ENCODE measurements at places on chromosomes 7 and 10.

DNA sequence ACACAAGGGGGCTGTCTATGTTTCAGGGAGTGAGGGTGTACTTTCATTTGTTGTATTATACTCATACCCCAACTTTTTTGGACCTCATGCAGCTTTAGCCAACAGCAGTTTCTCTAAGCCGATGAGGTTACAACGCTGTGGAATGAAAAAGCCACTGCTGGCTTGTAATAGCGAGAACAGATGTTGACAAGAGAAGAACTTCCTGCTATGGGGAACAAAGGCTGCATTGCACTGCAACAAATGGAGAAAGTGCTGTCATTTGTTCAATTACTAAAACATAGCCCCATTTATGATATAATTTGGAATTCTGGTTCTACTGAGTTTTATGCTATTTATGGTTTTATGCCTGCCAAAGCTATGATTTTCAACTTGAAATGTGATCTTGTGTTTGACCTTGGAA, 104.2 kb upstream of the TMEM72 start:
- DNase-seq = no peak

GRCh38 chr7:30700941-30701340, 18.7 kb upstream of the CRHR2 start:
- DNase-seq = no peak

DNA sequence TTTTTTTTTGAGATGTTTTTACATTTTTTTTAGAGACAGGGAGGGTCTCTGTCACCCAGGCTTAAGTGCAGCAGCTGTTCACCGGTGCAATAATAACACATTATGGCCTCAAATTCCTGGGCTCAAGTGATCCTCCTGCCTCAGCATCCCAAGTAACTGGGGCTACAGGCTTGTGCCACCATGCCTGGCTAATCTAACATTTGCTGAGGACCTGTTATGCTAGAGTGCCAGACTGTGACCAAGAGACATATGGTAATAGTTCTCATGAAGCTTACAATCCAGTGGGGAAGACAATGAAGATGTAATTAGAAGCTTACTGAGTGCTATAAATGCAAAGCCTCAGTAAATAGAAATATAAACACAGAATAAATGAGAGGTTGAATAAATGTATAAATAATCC, 17.6 kb upstream of the ORC5 start:
- no peak for DNase-seq

DNA sequence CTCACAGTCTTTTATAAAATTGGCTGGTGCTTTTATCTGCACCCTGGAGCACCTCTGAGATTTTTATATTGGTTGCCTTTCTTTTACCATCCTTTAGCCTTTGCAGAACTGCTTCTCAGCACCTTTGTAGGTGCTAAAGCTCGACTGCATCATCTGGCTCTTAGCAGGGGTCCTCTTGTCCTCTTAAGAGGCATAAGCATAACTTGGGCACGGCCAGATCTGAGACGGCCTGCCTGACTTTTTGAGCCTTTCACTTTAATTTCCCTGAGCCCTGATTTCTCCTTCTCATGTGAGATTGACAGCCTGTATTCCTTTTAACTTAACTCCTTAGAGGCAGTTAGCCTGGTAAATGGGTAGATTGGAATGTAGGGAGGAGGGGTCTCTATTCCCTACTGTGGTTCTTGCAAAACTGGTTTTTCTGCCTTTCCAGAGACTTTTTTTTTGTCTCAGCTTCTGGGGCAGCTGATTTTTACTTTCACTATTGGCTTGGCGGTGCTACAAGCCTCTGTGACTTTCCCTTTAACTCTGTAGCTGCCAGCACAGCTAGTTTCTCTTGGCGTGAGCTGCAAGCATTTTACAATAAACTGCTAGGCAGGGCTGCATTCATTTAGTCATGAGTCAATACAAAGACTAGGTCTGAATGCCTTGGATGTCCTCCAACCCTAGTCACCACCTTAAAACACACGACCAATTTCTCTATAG, 24.0 kb downstream of the ZPBP start:
- no peak for DNase-seq

DNA sequence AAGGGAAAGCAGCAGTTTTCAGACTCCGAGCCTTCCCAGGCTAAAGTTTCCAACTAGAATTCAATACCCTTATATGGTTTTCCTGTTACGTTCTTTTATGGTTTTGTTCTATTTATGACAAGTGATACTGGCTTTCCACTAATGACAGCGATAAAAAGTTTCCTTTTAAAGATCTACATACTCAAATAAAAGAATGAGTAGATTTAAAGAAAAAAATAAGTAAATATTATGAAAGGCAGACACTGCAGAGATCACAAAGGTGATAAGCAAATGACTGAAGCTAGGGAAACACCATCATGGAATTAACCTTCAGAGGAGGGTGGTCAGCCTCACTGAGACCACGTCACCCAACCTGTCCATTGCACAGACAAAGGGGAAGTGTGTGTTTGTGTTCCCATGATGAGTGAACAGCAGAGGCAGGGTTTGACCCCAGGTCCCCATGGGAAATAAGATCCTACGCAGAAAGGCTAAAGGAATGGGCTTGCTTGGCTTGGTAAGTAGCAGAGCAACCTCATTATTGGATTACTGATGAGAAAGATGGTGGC, 4.0 kb downstream of the VSIR start:
- no peak for DNase-seq

DNA sequence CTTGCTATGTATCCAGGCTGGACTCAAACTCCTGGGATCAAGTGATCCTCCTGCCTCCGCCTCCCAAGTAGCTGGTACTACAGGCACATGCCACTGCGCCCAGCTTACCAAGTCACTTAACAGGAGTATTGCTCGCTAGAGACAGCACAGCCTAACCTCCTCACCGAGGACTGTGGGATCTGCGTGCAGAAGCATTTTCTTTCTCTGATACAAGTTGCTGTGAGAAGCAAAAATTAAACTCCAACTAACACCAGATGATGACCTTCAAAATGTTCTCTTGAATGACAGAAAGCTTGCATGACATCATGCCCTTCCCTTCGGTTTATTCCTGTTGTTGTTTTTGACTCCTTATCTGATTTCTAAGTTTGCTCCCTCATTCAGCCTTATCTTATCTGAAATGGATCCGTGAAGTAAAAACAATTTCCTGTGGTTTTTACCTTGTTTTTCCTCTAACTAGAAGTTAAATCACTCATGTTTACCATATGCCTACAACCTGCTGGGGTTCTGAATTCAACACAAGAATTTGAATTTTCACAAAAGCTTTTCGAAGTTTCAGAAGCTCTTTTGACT, 94.4 kb upstream of the KIF5B start:
- DNase-seq = no peak

GRCh38 chr10:9719246-9719645, 1298.4 kb upstream of the CELF2 start:
- DNase-seq = no peak

- no peak for DNase-seq
Measured at GRCh38 chr7:12596225-12596790, 25.8 kb downstream of the SCIN start.

DNA sequence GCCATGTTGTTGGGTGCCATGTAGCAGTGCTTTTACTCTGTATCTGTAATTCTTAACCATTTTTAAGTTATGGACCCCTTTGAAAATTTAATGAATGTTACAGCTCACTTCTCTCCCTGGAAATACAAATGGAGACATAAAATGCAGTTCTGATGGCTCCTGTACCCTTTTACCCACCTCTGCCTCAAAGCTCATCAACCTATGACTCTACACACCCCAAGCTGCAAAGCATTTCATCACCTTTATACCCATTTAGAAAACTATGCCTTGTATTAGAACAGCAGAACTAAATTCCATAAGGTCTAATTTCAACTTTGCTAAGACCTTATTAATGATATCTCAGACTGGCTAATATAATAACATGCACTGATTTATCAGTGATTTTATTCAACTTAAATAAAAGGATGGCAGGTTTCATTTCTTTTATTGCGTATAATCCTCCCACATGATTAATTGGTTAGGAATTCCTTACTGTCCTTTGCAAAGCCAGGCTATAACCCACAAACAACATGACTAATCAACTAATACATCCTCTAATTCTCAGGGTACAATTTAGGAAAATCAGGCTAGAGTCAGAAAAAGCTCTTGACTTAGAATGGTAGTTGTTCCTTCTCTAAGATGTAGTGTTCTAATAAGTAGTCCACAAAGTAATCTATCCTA, 68.1 kb downstream of the CPEB3 start:
- no peak for DNase-seq

GRCh38 chr7:107995184-107996071, 7.5 kb downstream of the LAMB1 start:
- no peak for DNase-seq

GRCh38 chr10:110919971-110920881, 822 bp downstream of the SHOC2 start:
- DNase-seq = no peak

GRCh38 chr7:84949501-84949900, 237.4 kb downstream of the SEMA3D start:
- no peak for DNase-seq

- no peak for DNase-seq
Measured at GRCh38 chr10:44947371-44948152, 12.0 kb upstream of the RASSF4 start.

DNA sequence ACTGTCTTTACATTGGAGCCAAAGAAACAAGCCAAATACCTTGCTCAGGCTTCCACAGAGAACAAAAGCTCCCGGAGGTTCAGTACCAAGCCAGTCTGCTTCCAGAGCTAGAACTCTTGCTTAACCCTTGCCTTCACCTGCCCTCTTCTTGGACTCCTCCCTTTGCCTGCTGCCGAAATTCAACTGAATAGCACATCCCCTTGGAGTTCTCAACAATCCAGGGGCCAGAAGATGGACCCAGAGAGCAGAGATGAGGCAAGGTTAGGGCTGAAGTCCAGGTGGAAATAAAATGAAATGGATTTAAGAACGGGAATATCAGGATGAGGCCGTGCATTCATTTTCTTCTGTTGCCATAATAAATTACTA, 876 bp upstream of the PIK3AP1 start:
- DNase-seq = no peak

- DNase-seq = peak; percentile 18
Measured at GRCh38 chr10:92689663-92690210, at the start of gene HHEX. Gene HHEX (plus strand): TSS chr10:92689955. CDS start chr10:92689987, 32 bp downstream.

GRCh38 chr7:41298409-41298808, 404.5 kb downstream of the INHBA start:
- no peak for DNase-seq

- no peak for DNase-seq
Measured at GRCh38 chr7:103317009-103317408, 19.8 kb downstream of the PMPCB start.

- no peak for DNase-seq
Measured at GRCh38 chr7:66198956-66199355, 6.2 kb upstream of the TPST1 start.

DNA sequence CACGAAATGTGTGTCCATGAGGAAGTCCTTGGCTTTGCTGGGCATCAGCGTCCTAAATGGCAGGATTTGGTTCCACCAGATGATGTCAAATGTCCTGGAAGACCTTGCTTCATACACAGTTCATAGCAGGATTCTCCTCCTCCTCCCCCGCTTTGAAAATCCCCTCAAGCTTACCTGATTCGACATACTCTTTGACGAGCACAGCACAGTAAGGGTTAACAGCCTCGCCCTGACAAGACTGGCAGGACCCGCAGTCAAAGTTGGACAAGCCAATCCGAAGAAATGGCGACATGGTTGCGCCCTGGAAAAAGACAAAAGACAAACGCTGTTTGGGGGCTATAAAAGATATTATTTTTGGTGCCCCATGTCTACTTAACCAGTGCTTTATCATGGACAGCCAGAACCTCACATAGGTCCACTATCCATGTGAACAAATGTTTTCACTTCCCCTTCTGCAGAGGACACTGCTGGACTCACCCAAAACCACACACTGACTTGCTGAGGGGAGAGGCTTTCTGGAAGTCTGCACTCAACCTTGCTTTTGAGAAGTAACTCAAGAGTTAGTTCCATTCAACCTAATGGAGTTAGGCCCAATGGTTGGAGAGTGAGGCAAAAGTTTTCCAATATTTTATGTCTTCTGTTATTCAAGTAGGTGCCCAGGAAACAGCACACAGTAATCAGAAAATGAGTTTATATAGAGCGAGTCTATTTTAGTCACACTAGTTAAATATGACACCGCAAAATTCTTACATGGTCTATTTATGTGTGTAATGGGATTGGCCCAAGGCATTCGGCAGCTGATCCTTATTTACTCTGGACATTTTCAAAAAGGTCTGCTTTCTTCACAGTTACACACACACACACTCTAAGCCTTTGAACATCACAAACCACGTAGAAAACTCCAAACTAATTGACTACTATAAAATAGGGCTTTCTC, 65.0 kb downstream of the PRKCQ start:
- DNase-seq = no peak

DNA sequence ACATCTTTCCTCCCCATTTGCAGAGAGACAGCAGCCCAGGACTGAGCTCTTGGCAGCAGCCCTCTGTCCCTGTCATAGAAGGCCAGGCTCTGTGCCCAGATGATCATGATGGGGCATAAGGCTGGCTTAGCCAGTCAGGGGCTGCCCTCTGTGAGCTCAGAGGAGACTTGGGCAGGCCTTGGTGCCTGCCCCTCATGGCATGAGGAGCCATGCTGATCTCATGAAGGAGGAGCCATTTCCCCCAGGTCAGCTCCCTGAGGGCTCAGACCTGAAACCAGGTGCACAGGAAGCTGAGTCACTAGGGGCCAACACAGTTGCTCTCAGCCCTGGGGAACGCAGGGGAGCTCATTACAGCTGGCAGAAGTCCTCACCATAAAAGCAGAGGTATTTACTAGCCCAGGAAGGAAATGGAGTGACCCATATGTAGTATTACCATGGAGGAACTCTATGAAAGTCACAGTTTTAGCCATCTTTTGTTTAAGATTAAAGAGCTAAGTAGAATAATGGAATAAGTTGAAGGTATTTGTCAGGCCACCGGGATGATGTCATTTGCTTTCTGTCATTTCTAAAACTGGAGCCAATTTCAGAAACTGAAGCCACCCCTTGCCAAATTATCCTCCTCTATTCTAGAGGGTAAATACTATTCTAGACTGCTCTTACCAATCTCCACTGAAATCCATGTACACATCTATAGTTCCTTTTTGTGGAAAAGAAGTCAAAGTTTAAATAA, 362.4 kb upstream of the ZNF32 start:
- no peak for DNase-seq

DNA sequence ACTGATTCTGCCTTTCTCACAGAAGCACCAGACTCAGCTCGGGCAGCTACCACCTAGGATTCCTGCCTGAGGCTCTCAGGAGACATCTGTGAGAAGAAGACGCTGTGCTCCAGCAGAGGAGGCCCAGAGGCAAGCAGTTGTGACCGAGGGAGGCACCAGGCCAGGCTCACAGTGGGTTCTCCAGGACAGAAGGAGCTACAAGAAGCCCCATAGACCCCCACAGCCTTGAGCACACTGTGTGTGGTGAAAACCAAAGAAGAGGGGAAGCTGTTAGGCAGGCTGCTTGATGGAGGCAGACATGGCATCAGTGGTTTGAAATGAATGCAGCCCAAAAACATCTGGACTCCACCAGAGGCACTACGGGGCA, 198.8 kb downstream of the GRID1 start:
- no peak for DNase-seq

GRCh38 chr7:103810112-103810744, 179.2 kb downstream of the RELN start:
- DNase-seq = no peak

DNA sequence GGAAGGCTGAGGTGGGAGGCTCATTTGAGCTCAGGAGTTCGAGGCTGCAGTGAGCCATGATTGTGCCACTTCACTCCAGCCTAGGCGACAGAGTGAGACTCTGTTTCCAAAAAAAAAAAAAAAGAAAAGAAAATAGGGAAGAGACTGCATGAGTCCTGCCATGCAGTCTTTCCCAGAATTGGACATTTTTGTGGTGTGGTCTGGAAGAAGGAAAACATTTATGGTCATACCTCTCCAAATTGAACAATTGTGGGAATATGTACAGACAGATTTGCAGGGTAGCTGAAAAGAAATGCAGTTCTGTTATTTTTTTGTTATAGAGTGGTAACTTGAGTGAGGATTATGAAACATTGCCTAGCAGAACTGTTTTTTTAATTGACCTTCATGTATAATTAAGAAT, 198.1 kb downstream of the AUTS2 start:
- DNase-seq = no peak
